ENCODE measurements at places on chromosomes 7 and 10.

- DNase-seq, result no peak
Measured at GRCh38 chr7:137715121-137715520, 131.7 kb downstream of the DGKI start.

DNA sequence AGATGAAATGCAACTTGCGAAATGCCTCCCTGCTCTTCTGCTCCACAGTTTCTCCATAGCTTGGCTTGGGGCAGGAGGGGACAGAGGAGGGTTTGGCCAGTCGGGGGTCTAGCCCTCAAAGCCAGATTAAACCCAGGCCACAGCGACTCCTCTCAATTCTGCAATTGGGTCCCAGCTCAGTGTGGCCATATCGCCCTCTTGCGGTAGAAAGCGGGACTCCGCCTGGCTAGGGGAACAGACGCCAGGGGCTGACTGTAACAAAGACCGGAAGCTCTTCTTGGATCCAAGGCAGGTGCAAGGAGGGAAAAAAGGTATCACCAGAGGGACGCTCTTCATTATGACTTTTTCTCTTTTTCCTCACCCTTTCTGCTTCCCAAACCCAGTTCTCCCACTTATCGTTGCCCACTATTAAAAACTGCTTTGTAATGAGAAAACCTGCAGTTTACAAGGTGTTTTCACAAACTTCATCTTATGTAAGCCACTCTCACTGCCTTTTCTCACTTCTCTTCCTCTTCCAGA lies 36.6 kb upstream of the TNPO3 start:
- DNase-seq, result no peak

DNA sequence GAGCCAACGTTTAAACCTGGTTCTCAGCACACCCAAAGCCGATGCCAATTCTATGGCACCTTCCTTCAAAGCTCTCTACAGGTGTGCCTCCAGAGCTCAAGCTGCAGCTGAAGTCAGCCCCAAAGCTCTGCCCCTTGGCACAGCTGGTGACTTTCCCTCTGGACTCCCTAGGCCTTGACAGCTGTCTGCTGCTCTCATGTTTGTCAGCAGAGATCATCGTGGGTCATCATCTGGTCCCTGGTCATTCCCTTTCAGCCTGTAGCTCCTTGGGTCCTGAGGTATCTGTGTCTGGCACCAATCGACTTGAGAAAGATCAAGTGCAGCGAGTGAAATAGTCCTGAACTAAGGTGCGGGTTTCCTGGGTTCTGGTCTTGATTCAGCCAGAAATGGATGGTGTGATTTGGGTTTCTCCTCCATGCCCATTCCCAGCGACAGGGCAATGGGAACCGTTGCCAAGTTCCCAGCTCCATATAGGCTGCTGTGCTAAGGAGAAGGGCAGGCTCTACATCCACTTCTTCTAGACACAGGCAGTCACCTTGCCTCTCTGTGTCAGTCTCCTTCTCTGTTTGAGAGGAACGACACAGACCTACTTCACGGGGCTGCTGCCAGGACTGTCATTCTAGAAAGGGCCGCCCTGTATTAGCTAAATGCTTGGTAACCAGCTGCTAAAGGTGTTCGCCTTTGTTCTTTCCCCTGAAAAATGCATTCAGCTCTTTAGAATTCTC lies 3.6 kb downstream of the PKD1L1 start:
- no peak for DNase-seq

- DNase-seq, result no peak
Measured at GRCh38 chr10:28761084-28761846, 83.9 kb downstream of the BAMBI start.

DNA sequence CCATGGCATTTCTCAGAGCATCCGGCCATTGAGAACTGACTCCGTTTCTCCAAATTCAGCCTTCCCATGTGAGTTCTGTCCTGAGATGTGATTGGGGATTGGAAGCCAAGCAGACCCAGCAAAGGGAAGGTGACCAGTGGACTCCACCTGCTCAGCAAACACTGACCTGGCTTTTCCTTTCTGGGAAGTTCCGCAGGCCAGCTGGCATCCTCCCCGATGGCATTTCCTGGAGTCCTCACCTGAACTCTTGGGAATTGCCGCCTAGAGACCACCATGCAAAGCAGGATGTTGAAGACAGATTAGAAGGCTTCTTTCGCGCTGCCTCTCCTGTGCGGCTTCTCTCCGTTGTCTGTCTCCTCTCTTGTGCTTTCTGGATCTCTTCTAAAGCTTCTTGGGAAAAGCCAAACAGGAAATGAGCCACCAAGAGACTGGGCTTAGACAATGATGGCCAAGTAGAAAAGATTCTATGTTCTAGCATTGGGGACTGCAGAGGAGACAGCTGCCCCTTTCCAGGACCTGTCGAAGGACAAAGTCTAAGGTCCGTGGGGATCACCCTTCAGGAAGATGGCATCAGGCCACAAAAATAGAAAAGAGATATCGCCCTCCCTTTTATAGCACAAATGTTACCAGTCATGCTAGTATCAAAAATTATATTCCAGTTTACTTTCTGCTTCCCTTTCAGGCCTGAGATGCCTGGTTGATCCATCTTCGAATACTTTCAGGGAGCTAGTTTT lies 103.7 kb upstream of the INSYN2A start:
- DNase-seq, result no peak

GRCh38 chr7:130791746-130792145 lies 57.7 kb upstream of the KLF14 start:
- DNase-seq, result no peak

DNA sequence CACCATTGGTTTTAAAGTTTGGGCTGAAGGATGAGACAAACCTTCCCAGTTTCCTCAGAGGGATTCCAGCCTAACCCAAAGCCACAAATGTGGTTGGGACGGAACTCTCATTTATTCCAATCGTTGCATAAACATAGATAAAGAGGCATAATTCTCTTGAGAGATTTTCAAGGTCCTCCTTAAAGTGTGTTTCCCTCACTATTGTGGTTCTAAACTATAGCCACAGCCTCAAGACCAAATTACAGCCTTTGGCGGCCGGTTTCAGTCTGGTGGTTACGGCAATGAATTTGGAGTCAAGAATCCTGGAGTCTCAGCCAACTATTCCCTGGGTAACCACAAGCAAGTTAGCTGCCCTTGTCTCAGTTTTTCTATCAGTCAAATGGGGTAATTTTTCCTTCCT lies 42.6 kb downstream of the SEM1 start:
- DNase-seq, result no peak

DNA sequence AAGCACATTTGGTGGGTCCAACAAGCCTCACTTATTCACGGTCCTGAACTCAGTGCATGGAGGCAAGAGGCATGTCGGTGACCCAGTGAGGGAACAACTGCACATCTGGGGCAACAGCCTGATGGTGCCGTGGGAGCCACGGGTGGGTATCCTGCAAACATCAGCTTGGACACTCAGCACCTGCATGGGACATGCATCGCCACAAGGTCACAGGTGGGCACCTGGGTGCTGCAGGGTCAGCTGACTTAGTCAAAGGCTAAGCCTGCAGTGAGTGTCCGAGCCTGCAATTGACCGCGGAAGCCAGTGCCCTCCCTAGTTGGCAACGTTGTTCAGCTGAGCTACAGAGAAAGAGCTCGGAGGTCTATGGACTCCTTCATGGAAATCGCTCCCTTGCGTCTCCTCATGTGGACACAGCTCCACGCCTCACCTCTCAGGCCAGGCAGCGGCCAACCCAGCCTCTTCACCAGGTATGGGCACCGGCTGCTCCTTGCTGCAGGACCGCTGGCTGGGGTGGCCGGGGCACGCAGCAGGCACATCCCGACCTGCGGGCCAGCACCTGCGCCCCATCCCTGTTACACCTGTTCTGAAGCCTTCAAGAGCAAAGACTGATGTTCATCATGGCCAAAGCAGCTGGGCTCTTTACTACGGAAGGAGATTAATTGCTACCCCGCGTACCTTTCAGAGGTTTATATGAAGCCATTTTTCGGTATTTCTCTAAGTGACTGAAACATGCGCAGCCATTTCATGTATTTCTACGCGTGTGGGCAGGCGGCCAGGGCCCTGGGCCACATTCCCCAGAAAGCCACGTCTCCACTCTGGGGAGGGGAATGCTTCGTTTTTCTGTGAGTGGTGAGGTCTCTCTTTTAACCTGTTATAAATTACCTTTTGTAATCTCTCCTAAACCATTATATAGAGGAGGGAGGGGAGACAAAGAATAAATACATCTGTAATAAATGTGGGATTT lies 380.7 kb downstream of the DNAJB6 start:
- no peak for DNase-seq

- DNase-seq, result no peak
Measured at GRCh38 chr10:107873007-107873406, 708.5 kb upstream of the SORCS1 start.

- no peak for DNase-seq
Measured at GRCh38 chr7:48148311-48148710, 22.9 kb upstream of the ABCA13 start.

DNA sequence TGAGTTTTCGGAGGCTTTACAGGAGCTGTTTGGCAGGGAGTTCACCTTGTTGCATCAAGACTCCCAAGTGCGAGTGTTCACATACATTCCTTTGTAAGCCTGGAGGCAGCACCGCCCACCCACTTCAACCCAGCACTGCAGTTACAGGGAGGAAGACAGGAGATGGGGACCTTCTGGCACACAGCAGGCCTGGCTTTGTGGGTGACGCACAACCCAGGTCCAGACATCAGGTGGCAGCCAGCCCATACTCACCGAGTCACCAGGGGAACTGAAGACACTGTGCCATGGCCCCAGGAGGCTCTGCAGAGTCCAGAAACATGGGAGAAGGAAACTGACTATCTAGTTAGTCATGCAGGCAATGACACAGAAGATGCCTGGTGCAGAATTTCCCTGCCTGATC lies 305.9 kb upstream of the RNF32 start:
- DNase-seq, result no peak

DNA sequence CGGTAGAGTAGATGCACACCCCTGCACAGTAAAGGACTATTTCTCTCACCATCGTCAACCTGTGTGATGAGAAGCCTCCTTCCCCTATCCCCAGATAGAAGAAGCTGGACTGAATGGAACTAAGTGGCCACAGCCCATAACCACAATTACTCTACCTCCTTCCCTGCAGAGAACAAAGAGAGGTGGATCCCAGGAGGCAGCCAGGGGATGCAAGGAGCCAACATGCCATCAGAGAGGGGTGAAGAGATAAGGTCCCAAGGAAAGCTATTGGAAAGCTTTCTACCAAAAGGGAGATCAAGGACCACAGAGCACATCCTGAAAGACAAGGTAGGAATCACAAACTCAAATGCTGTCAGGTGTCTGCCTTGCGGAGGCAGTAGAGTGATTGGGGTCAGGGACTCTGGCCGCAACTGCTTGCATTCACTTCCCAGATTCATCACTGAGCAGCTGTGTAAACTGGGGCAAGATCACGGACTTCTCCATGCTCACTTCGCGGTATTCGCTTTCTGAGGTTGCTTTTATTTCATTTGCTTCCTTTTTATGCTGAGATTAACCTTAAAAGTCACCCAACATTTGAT lies 81.6 kb upstream of the MYO3A start:
- DNase-seq, result no peak
